ENCODE measurements at places on chromosomes 7 and 10.

DNA sequence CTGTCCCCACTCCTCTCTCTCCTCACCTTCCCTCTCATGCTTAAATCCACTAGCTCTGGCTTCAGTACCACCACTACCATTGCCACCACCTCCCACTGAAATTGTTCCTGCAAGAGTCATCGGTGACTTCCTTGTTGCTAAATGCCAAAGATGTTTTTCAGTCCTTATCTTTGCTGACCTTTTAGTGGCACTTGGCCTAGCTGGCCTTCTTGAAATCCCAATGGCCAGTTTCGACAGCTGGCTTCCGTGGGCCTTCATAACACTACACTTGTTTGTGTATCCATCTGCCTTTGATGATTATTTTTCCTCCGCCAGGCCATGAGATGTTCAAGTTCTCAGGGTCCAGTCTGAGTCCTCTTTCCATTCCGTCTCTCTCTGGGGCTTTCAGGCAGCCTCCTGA, 118.2 kb upstream of the NANOS1 start:
- no peak for DNase-seq

- no peak for DNase-seq
Measured at GRCh38 chr10:4653160-4653559, 172.8 kb upstream of the AKR1E2 start.

DNA sequence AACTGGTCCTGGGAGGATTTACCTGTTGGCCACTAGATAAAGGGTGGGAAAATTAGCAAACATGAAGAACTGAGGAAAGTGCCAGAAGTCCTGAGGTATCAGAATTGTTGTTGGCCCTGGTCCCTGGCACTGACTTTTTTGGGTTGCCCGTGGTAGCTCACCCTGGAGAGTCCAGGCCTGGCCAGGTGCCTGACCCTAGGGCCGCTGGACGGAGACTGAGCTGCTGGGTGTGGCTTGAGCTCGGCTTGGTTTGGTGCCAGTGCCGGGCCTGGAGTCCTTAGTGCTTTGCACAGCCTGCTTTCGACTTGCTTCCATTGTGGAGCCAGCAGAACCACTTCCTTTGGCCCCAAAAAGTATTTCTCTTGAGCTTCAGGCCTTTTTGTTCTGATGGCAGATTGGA, 12.9 kb downstream of the MDH2 start:
- DNase-seq, result no peak

- no peak for DNase-seq
Measured at GRCh38 chr10:90167174-90168064, 466.0 kb downstream of the KIF20B start.

GRCh38 chr7:20228654-20229053, 11.5 kb upstream of the MACC1 start:
- DNase-seq, result no peak

- DNase-seq, result no peak
Measured at GRCh38 chr10:92822060-92822634, 26.2 kb upstream of the EXOC6 start.

GRCh38 chr7:14000247-14000646, 10.8 kb upstream of the ETV1 start:
- no peak for DNase-seq

DNA sequence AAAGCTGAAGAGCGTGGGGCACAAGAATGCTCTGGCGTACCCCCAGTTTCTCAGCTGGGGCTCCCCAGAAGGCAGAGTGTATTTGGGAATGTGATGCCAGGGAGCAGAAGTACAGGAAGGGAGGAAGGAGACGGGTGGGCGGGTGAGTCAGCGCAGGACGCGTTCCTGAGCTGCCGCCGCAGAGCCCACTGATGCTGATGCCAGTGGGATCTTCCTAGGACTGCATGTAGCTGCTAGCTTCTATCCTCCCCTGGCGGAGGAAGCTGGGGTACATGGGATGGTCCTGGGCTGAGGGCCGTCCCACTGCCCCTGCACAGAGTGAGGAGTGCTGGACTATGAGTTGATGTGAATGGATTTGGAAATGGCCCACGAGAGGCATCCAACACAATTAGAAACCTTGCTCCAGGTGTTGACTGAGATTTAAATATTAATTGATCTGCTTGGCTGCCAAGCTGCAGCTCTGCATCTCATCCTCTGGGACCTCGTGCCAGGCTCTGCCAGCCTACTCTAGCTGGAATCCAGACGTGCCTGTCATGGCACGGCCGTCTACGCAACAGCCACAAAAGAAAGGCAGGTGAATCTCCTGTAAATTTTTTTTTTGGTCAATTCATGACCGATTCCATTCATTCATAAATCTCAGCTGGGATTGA, 66.2 kb upstream of the RHEB start:
- DNase-seq, result no peak

GRCh38 chr10:47424231-47424630, 40.1 kb upstream of the ZNF488 start:
- no peak for DNase-seq

GRCh38 chr10:97683556-97684367, 3.3 kb downstream of the AVPI1 start:
- DNase-seq, result no peak

- no peak for DNase-seq
Measured at GRCh38 chr7:27248911-27249723, 6.5 kb downstream of the EVX1 start.

DNA sequence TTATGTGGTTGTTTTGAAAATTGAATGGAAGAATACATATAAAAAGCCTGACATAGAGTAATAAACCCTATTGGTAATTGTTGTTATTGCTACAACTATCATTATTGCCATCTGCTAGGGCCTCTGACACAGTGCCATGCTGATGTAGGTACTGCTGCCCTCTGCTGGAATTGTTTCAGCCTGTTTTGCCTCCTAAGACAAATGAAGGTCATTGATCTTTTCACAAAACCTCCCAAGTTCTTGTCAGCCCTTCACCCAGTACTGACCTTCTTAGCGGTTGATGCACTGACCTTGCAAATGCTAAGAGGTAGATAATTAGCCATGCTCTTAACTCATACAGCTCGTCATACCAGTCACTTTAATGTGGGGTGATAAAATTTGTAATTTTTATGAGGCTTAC, 975.2 kb downstream of the SORCS1 start:
- DNase-seq, result no peak

DNA sequence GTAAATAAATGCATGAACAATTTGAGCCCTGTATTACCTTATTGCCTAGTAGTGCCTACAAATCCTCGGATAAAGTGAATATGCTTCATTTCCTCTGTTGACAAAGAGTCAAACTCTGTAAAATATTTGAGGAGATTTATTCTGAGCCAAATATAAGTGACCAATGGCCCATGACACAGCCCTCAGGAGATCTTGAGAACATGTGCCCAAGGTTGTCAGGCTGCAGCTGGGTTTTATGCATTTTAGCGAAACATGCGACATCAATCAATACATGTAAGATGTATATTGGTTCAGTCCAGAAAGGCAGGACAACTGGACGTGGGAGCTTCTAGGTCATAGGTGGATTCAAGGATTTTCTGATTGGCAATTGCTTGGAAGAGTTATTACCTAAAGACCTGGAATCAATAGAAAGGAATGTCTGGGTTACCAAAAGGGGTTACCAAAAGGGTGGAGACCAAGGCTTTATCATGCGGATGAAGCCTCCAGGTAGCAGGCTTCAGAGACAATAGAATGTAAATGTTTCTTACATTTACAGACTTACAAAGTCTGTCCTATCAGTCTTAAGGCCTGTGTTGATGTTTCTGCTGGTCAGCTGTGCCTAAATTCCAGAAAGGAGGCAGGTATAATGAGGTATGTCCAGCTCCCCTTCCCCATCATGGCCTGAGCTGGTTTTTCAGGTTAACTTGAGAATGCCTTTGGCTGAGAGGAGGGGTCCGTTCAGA, 220.1 kb upstream of the FZD1 start:
- DNase-seq, result no peak

DNA sequence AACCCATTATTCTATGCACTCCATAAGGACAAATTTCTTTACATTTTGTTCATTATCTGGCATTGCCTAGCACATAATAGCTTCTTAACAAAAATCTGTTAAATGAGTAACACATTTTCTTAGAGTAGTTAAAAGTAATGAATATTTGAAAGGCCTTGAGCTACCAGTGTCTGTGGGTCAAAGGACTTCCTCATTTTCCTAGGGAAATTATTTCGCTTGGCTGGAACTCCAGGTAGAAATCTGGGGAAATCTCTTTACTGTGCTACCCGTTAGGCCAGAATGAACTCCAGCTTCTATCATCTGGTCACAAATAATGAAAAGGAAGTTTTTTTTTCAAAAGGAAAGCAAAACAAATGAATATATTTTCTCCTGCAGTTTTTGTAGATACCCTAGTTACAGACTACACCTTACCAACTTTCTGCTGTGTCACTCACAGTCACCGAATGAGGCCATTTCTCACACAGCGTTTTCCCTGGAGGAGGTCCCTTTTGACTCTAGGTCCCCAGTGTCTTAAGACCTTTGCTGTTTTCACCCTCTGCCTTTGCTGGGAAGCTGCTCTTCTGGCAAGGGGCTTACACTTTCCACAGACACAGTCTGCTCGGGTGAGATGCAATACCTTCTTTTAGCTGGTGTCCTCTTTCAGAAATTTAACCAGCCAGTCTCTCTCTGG, 1.6 kb downstream of the SAMD9L start:
- DNase-seq, result peak; percentile 29

- no peak for DNase-seq
Measured at GRCh38 chr7:24932815-24933214, 47.2 kb downstream of the OSBPL3 start.

GRCh38 chr10:80702143-80702542, 164.4 kb downstream of the SH2D4B start:
- no peak for DNase-seq

GRCh38 chr10:1190791-1191490, 134.8 kb downstream of the WDR37 start:
- no peak for DNase-seq

DNA sequence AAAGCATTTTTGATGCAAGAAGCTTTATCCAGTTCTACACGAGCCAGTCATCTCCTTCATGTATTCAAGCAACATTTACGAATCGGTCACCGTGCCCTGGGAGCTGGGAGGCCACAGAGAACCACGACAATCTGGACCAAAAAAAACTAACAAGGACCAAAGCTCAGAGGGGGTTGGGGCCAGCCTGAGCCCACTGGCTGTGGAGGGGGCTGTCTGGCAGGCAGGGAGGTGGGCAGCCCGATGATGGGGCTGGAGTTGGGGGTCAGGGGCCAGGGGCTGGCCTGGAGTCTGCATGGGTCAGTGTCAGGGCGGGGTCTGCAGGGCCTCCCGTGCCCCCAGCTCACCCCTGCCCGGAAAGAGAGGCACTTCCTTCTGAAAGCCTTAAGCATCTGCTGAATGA, 12.5 kb upstream of the GRIFIN start:
- DNase-seq, result no peak

DNA sequence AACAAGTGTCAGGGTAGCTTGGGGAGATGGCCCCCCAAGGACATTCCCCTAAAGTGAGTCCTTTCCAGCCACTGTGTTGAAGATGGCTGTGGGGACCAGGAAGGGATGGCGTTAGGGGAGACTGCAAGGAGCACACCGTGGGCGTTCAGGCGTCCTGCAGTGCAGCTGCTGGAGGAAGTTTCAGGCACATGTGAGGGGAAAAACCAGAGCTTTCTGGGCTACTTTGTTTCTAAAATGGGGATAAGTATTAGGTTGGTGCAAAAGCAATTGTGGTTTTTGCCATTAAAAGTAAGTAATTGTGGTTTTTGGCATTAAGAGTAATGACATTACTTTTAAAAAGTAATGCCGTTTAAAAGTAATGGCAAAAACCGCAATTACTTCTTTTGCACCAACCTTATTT, 14.3 kb downstream of the PRF1 start:
- no peak for DNase-seq

- DNase-seq, result no peak
Measured at GRCh38 chr7:138233189-138233588, 156.9 kb downstream of the AKR1D1 start.

DNA sequence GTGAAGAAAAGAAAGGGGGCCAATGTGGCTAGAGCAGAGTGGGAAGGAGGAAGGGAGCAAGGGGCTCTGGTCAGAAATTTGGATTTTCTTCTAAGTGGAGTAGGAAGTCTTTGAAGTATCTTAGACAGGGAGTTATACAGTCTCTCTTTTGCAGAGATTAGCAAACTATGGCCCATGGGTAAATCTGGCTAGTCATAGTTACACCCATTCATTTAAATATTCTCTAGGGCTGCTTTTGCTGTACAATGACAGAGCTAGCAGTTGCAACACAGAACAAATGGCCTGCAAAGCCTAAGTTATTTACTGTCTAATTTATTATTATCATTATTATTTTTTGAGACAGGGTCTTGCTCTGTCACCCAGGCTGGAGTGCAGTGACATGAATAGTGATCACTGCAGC, 10.5 kb upstream of the LAMB4 start:
- no peak for DNase-seq

DNA sequence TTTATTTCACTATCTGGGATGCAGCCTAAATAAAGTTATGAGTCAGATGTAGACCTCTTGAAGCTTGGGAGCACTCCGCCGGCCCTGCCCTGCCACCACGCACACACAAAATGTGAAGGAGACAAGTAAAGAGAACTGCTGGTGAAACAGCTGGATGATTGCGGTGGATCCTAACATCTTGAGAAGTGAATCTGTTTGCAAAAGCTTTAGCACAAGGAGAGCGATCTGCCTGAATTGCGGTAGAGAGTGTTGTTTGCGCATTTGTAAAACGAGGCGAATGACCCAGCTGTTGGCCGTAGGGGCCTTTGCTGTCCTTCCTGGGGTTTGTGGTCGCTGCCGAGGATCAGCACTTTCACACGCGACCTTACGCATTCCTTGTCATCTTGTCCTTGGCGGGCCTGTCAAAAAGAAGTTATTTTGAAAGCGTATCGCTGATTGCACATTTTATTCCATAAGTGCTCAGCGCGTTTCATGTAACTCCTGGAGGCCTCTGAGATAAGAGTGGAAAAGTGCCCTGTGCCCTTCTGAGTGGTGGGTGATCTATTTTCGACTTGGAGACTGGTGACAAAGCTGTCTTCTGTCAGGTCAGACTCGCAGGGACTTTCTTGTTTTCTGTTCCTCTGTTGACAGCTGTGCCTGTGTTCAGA, 40.8 kb downstream of the RBM20 start:
- no peak for DNase-seq

DNA sequence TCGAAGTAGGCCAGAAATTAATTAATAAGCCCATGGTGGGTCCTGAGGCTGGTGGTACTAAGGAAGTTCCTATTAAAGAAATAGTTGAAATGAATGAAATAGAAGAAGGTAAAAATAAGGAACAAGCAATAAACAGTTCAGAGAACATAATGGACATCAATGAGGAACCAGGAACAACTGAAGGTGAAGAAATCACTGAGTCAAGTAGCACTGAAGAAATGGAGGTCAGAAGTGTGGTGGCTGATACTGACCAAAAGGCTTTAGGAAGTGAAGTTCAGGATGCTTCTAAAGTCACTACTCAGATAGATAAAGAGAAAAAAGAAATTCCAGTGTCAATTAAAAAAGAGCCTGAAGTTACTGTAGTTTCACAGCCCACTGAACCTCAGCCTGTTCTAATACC, 36.0 kb downstream of the SLK start:
- no peak for DNase-seq

- DNase-seq, result no peak
Measured at GRCh38 chr7:31651234-31652062, 35.6 kb upstream of the PPP1R17 start.

DNA sequence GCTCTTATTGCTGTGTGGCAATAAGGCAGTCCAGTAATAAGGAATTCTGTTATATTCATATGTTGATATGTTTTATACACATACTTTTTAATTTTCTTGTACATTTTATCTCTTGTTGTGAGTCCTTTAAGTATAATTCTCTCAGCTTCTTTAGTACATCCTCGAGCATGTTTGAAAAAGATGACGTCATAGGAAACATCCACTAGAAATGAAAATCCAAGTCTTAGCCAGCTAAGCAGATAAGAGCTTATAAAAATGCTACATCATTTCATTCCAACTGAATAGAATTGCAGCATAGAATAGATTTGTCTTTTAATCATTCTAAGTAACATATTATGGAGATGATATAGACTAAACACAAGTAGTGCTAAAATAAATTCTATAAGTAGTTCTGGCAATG, 283.7 kb upstream of the FZD1 start:
- DNase-seq, result no peak
